ENCODE measurements at places on chromosomes 4 and X. TPM values are rescaled to one million over a fixed set of nuclear protein-coding genes. Genes with fewer than 3 reads are reported as not detected.

GRCh38 chrX:131764216-131764615 is 220.3 kb downstream of the OR13H1 start:
- no peak for DNase-seq

GRCh38 chr4:153246446-153247115 is 42.3 kb downstream of the TRIM2 start:
- DNase-seq: no peak

- DNase-seq: peak; percentile 3
Observed at GRCh38 chr4:98963538-98964433, 31.7 kb upstream of the METAP1 start.

DNA sequence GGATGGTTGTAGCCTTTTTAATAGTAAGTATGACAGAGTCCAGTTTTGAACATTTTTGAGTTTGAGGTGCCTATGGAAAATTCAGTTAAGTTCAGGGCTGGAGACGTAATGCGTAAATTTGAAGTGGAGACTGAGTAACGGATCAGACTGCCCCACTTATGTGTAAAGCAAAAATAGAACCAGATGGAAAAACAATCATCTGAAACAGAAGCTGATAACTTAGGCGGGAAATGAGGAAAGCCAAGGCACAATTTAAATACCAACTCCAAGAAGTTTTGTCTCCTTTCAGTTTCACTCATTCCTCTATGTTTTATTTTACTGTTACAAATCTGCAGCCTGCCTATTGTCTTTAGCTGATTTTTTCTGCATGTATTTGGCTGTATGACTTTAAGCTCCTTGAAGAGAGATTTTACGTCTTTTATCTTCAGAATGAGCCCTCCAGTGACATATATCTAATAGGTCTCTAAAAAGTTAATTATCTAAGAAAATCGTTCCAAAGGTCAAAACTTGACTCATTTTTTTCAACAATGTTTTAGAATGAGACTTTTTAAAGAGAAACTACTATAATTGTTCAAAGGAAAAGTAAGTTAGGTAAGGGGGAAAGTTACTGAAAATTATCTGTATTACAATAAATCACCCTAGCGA is 1.1 kb downstream of the SGCB start:
- no peak for DNase-seq

DNA sequence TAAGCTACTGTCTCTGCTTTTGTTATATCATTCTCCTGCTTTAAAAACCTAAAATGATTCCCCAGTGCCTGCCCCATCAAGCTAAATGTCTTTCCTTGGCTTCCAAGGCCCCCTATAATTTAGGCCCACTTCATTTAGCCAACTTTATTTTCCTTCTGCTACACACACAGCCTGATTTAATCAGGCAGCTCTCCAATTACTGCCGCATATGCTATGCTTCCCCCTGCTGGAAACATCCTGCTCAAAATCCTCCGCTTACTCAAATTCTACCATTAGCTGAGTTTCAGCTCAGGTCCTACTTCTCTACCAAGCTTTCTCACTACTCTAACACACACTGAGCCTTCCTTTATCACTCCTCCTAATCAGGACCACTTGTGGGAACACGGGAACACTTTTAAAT is 17.0 kb downstream of the LAMP2 start:
- DNase-seq: no peak

DNA sequence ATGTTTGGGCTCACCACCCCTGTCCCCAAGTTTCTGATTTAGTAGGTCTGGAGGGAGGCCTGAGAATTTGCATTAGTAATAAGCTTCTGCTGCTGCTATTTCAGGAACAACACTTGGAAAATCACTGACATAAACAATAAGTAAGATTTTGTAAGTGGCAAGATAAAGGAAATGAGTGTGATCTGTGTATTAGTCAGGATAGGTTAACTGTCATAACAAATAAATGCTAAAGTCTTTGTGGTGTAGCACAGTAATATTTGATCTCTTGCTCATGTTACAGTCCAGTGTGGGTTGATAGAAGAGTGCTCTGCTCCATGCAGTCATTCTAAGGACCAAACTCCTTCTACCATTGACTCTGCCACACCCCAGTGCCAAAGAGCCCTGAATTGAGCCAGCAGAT is 67.0 kb downstream of the NHS start:
- peak; percentile 80 for DNase-seq

GRCh38 chr4:181820553-181820952 is 422.6 kb upstream of the TENM3 start:
- DNase-seq: no peak

GRCh38 chr4:143289370-143289769 is 47.3 kb upstream of the GAB1 start:
- DNase-seq: no peak

Gene TSPAN5
- 61.4 TPM for total RNA-seq

Gene LDB2
- 4.9 TPM for total RNA-seq

Gene ZFYVE28
- total RNA-seq: 0.68 TPM
